ENCODE measurements at places on chromosomes 1 and 21.

GRCh38 chr1:3261007-3261968, 192.3 kb downstream of the PRDM16 start:
- no peak for DNase-seq

- DNase-seq = no peak
These were observed 4.2 kb upstream of the PMVK start for GRCh38 chr1:154940651-154941194.

DNA sequence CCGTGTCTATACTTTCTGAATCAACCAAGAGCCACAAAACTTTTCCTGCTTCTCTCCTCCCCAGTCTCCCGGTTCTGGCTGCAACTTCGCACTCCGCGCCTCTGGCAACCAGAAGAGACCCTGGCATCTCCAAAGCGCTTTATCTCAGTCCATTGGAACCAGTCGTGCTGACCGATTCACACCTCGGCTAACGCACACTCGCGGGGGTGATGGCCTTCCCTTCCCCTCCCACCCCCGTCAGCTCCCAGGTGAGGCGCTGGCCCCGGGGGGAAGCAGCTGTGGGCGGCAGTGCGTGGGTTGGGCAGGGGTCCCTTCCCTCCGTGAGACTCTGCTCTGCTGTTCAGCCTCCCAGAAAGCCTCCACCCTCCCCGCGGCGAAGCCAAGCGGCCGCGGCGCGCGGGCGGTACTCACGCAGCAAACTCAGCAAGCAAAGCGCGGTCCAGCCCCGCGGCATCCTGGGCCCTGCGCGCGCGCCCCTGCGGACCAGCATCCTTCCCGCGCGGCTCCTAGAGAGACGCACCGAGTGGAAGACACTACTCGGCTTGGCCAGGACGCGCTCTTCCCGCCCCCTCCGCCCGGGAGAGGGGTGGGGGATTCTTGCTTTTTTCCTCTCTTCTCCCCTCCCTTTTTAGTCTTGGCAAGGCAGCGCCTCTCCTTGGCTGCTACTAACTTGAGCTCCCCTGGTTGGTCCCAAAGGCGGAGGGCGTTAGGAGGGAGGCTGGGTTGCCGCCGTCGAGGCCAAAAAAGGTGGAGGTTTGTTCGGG, at the start of gene CD34:
TSS of gene CD34 (minus strand) at position 535 of the 764 bp plus-strand sequence. CDS start at position 490, 45 bp downstream.
- DNase-seq = peak; percentile 15

DNA sequence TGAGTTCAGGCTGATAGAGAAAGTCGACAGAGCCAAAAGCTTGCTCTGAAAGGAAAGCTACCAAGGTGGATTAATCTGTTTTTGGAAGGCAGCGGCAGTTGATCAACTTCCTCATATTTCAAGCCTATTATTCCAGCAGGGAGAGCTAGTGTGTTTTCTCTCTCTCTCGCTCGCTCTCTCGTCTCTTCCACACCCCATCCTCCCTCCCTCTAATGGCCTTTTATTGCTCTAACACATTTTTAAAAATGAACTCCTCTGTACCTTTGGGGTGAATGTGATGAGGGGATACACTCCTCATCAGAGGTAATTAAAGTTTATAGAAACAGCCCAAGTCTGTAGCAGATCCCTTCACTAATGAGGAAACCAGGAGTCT, 126.4 kb downstream of the CLIC6 start:
- no peak for DNase-seq

DNA sequence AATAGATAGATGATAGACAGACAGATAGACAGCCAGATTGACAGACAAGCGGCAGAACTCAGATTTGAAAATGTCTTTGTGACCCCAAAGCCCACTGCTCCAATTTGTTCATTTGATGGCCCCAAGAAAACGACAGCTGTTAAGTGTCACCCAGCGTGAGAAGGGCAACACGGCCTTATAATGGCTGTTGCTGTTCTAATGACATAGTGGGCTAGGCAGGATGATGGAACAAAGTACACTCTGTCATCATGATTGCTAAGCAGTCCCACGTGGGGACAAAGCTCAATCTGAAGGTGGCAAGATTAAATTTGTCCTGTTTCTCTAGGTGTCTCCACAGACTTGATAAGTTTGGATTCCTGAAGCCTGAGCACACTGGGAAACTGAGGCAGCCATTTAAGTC, 112.9 kb downstream of the DAB1 start:
- no peak for DNase-seq

DNA sequence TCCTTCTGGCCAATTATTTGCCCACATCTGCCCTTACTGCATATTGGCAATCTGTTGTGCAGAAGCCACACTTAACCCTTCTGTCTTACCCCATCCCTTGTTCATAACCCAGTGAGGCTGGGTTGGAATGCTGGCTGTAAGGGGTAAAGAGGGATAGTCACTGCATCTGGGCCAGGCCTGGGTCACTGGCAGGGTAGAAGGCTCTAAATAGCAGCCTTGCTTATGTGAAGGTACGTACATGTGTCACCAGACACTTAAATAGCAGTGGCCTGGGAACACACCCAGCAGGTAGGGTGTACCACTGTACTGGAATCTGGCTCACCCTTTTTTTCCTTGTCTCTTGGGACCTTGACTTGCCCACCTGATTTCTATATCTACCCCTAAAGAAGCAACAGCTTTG, 9.9 kb upstream of the TARS2 start:
- DNase-seq = no peak

DNA sequence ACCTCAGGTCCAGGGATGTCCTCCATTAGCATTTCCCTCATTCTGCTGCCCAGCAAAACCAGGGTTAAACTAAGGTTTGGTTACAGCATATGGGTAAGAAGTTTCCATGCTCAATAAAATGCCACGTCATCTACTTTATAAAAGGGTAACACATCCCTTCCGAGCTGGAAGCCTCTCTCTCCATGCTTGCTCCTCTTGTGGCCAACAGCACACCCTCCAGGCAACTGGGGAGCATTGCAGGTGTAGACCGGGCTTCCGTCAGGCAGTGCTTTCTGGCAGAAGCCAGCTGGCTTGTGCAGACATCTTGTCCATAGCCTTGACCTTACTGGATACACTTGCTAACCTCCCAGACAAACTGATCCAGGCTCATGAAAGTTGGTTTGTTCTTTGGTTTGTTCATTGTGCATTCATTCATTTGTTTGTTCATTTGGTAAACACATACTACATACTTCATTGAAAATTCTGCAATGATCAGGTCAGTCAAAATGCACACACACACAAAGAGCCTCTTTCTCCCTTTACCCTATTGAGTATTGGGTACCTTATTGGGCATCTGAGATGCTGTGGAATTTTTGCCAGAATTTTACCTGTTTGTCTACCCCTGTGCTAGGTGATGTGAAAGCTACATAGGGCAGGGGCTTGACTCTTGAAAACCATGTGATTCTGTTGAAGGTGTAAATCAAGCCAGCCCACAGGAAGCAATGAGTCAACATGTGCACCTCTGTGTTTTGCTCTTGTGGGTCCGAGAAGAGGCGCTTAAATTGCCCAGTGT, 422.8 kb downstream of the CAMTA1 start:
- no peak for DNase-seq

GRCh38 chr21:43283136-43283924, 114.5 kb downstream of the CRYAA start:
- DNase-seq = no peak

DNA sequence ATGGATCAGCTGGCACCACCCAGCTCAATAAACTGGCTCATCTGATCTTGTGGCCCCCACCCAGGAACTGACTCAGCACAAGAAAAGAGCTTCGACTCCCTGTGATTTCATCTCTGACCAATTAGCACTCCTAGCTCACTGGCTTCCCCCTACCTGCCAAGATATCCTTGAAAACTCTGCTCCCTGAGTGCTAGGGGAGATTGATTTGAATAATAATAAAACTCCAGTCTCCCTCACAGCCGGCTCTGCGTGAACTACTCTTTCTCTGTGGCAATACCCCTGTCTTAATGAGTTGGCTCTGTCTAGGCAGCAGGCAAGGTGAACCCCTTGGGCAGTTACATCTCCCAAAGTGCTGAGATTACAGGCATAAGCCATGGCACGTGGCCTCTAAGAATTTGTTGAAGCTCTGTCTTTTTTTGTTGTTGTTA, 11.8 kb upstream of the RHBDL2 start:
- no peak for DNase-seq

DNA sequence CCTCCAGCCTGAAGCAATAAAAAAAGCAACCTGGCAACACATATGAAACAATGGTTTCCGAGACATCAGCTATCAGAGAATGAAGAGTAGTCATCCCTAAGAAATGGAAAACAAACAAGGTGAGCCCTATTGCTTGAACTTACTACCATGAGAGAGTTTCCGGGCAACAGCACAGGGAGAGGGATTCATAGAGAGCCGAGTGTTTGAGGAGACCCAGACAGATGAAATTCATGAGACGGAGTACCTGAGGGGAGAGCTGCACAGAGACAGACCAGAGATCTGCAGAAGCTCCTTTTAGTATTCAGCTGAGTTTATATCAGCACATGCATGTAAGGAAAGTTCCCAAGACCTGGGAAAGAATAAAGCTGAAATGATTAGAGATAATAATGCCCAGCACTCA, 19.8 kb downstream of the CRB1 start:
- no peak for DNase-seq

DNA sequence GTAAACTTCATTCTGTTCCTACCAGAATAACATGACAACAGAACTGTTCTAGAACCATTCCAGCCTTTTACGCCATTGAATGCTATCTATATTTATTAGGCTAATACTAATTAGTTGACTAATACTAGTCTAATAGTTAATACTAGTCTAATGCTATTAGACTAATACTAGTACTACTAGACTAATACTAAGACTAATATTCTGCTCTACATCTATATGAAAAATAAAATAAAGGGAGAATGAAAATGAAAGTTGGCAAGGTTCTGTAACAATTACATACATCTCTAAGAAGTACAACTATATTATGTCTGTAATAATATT, 40.9 kb upstream of the LRRC8B start:
- DNase-seq = no peak

DNA sequence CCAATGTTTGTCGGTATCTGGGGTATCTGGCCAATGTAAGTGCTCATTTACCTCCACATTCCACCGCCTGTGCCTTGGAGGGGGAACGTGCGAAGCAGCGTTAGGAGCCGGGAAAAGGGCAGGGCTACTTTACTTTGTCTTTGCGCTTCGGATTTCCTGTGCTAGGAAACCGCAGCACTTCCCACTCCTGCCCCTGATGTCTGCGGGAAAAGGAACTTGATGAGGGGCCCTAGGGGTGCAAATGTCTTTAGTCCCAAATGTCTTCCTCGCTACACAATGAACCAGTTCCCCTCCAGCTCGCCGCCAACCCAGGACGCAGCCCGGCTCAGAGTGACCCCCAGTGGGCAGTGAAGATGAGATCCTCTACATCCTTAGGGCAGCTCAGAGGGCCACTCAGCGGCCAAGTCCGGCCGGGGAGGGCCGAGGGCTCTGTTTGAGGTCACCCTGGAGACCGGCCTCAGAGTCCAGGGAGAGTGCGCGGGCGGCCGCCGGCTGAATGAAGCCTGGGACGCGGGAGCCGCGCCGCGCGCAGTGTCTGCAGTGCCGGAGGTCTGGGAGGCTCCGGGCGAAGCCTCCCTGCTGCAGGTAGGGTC, at the start of gene DYNLT5:
TSS of gene DYNLT5 (plus strand) at position 460 of the 593 bp plus-strand sequence. CDS start 2,200 bp downstream, outside the sequence.
- DNase-seq = no peak

- DNase-seq = no peak
These were observed 51.7 kb downstream of the RYR2 start for GRCh38 chr1:237093691-237094090.

DNA sequence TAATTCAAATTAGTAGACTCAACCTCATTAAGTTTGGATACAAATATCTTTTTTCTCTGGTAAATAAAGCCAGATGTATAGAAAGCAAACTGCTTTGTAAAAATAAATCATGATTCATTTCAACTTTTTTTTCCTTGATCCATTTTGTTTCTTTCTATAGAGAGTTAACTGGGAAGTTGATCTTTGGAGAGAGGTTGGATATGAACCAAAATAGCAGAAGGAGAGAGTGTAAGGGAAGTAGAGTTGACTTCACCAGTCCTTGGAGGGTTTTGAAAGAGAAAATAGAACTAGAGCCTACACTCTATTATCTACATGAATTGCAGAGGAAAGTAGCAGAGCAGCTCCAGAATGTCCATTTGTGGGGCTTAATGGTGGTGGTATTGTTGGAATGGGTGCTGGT, 243.8 kb downstream of the ADGRL2 start:
- no peak for DNase-seq

DNA sequence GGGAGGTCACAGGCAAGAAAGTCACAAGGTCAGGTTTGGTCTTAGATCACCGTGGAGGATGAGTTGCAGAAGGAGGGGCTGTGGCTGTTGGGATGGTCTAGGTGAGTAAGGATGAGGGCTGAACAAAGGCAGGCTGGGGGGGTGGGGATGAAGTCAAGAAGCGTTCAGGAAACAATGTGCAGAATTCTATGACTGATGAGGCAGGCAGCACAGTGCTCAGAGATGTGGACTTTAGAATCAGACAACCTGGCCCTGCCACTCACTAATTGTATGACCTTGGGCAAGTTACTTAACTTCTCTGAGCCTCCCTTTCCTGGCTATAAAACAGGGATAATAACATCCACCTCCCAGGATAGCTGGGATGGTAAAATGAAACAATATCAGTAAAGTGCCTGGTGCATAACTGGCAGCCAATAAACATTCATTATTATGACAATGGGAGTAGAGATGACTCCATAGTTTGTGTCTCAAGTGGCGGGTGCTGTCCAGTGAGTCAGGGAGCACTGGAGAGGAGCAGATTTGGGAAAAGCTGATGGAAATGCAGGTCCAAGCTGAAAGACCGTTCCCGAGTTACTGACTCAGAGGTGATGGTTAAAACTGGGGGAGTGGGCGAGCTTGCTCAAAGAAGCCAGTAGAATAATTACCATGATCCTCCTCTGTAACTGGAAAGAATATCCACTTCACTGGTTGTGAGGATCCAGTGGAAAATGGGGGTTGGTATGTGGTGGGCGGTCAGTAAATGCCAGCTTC, 2.1 kb downstream of the TIE1 start:
- DNase-seq = no peak

DNA sequence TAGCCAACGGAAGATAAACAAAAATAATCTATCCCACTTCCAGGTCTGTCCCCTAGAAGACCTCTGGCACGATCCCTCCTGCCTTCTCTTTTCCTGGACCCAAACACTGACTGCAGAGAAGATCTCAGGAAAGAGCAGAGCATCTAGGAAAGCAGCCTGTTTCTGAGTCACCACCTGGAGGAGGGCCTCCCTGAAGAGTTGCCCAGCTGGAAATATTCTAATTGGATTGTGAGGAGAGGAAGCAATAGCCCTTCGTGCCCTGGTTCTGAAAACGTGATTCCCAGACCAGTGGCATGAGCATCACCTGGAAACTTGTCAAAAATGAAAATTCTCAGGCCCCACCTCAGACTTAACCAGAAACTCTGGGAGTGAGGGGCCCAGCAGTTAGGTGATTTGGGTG, 411.1 kb downstream of the SETD4 start:
- no peak for DNase-seq

DNA sequence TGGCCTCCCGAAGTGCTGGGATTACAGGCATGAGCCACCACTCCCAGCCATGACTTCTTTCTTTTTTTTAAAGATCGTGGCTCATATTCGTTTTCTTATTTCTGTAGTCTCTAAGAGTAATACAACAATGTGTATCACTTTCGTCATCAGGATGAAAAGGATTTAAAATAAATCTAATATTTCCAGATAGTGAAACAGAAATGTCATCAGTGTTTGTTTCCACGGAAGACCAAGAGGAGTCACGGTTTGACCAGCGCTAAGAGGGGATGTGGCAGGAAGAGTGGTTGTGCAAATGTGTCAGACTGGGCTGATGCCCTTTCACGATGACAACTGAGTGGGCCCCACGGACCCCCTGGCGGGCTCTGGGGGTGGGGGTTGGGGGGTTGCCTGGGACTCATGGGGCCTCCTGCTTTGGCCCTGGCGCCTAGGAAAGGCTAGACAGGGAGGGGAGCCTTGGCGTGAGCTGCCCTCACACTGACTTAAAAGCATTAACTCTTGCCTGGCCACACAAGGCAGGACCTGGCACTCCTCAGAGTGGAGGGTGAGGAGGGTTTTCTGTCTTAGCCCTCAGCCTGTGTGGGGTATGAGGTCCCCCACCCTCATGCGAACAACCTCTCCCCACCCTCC, 8.4 kb downstream of the SOX13 start:
- DNase-seq = no peak
